ENCODE measurements at places on chromosomes 3 and 15.

GRCh38 chr3:195113536-195114425 is 157.2 kb downstream of the XXYLT1 start:
- DNase-seq, result no peak

GRCh38 chr3:72888546-72889309 is 882 bp downstream of the GXYLT2 start:
- DNase-seq, result no peak

DNA sequence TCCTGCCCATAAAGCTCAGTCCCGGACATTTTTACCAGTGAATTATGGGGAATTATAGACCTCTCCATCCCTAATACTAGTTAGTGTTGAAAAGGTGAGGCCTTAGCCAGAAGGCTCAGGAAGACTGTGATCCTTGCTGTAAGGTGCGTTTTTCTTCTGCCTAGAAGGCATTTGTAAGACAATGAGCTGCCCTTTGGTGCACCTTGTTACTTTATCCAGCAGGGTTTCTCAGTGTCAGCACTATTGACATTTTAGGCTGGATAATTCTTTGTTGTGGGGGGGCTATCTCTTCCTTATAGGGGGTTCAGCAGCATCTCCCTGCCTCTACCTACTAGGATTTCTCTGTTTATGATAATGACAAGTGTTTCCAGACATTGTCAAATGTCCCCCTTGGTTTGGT is 108.1 kb upstream of the ABHD17C start:
- no peak for DNase-seq

DNA sequence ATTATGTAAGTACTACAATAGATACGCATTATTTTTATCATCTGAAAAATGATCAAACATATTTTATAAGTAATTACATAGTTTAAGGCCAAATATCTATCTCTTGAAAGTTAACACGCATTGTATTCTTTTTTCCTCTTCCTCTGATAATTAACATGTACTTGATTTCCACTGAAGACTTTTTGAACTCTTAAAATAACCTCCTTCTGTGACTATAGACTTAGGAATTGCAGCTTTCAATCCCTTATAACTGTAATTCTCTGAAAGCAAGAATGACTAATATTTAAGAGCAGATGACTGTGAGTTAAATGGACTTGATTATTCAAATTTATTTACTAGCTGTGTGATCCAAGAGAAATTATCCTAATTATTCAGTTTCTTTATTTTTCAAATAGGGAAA is 730.6 kb upstream of the NECTIN3 start:
- no peak for DNase-seq

GRCh38 chr3:127408022-127408683 is 120.3 kb upstream of the PRR20G start:
- no peak for DNase-seq

DNA sequence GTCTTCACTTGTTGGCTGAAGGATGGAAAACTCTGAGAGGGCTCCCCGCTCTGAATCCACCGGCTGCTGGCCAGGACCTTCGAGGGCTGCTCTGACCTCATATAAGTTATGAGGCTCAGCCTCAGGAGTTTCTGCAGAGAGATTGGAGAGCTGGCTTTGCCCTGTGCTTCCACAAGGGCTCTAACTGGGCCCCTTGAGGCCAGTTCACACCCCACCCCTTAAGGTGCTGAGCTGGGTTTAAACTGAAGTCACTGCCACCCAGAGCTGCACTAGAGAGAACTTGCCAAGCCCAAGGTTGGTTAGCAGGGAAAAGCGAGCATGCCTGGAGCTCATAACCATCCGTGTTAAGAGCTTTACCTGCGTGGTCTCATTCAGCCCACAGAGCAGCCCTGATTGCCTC is 2.8 kb upstream of the CCDC33 start:
- DNase-seq, result no peak

DNA sequence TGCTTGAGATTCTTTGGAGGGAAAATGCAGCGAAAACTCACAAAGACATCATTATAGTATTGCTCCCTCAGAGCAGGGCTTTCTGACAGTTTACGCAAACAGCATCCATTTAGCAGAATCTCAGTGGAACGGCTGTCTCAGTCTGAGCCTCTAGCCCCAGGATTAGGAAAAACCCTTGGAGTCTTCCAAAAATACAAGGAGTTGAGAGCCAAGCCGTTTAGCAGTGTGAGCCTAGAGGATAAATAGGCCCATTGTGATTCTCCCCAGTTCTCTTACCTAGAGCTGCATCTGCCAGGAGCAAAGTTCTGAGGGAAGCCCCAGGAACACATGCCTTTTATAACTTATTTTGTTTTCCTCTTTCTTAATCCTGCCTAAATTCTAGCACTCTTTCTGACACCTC is 359.6 kb downstream of the NTRK3 start:
- DNase-seq, result no peak

- DNase-seq, result no peak
Observed at GRCh38 chr3:12897381-12898289, 56.3 kb upstream of the RPL32 start.

DNA sequence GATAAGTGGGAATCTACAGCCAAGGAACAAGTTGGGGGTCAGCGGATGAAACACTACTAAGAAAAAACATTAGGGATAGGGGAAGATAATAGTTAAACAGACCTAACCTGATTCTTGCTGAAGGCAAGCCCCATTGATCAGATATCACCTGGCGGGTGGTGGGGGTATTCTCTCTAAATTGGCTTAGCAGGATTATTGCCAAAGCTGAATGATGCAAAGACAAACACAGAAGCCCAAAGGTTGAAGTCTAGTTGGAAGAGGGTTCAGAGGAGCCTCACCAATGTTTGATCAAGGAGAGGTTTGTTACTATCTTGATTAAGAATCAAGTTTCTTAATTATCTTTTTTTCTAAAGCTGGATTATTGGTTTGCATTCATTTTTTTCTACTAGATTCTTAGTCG is 371.9 kb upstream of the CNTN4 start:
- DNase-seq, result no peak

GRCh38 chr15:73927003-73927475 is 777 bp downstream of the LOXL1 start:
- no peak for DNase-seq

- DNase-seq, result no peak
Observed at GRCh38 chr3:69252631-69253030, 130.2 kb upstream of the LMOD3 start.

- peak; percentile 37 for DNase-seq
Observed at GRCh38 chr3:16761571-16761970, 123.2 kb upstream of the PLCL2 start.

DNA sequence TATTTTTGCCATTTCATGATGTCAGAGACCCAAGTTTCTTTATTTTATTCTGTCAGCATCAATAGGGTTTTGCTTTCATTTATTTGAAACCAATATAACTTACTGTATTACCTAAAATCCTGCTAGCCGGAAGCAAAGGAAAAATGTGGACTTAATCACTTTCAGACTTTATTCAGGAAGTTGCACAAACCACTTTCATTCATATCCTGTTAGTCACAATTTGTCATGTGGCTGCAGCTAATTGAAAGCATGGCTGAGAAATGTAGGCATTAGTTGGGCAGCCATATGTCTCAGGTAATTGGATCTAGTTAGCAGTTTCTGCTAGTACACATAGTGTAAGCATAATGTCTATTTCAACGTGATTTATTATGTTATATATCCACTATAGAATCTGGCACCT is 462.3 kb upstream of the SGO1 start:
- DNase-seq, result peak; percentile 75

- DNase-seq, result no peak
Observed at GRCh38 chr3:188241883-188242282, 87.9 kb downstream of the LPP start.

DNA sequence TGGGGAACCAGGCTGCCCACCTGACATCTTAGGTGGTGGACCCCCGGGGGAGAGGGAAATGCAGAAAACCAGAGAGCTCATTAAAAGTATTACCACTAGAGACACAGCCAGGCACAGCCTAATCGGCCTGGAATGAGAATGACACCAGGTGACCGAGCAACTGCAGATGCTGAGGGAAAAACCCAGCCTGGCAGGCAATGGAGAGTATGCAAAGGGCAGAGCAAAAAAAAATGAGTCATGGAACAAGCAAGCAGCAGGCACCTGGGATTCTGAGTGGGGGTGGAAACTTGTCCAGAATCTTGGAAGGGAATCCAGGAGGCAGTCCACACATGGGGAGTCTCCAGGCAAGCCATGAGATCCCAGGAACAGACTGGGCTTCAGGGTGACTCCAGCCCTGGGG is 183.7 kb upstream of the LRRN1 start:
- no peak for DNase-seq

DNA sequence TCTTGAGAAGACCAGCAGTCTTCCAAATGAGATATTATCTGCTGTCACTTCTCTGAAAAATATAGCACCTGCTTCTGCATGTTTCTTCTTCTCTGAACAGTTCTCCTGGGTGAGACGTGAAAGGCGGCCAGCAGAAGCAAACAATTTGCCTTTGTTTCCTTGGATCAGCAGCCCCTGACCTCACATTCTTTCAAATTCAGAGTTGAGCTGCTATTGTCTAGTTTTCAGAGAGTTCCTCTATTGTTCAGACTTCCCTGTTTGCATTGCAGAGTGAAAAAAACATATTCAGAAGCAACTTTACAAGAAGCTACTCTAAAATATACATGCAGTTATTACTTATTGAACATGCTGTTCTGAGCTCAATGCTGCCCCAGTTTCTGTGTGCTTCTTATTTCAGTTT is 653.6 kb downstream of the NAALADL2 start:
- DNase-seq, result no peak

- DNase-seq, result no peak
Observed at GRCh38 chr3:13009132-13009945, 63.9 kb downstream of the IQSEC1 start.

GRCh38 chr3:64161481-64161952 is 63.7 kb downstream of the PRICKLE2 start:
- DNase-seq, result no peak

All from GM04503 (cell line).